Stimulated activated CD8-positive, alpha-beta memory T cell treated with anti-CD3 and anti-CD28 coated beads, Interleukin-4, amount 100 ng/mL, for 1 hour (primary cell): ENCODE measurements at places on chromosomes 1 and 21.

GRCh38 chr1:231178970-231179369 is 17.1 kb downstream of the TRIM67 start:
- no peak for DNase-seq

DNA sequence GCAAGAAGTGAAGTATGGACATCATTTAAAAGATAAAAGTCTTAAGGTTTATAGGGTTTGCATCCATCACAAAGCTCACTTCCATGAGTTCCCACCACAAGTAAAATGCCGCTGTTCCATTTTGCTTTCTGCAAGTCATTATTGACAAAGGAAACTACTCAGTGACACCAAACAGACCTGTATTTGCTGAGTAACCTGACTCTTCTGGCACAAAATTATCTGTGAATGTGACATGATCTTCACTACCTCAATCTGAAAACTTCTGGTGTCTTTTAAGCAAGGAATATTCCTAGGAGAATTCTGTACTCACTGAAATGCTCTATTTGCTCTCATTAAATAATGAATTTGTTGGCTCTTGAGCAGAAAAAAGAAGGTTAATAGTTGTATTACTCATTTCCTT is 1077.4 kb upstream of the ADGRL4 start:
- DNase-seq, result no peak

DNA sequence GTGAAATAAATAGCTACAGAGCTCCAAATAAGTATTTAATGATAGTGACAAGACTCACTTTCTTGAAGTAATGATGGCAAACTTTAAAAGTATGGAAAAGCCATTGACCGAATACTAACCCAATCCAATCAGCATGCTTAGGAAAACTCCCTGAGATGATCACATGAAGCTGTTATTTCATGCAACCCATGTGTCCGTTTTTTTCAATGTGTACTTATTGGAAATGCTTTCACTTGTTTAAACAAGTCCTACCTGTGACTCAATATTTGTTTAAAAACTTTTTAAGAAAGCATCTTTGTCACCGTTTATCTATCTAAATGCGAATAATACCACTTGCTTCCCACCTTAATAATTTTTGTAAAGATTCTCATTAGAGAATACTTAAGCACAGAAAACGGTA is 185.8 kb downstream of the NRIP1 start:
- no peak for DNase-seq

DNA sequence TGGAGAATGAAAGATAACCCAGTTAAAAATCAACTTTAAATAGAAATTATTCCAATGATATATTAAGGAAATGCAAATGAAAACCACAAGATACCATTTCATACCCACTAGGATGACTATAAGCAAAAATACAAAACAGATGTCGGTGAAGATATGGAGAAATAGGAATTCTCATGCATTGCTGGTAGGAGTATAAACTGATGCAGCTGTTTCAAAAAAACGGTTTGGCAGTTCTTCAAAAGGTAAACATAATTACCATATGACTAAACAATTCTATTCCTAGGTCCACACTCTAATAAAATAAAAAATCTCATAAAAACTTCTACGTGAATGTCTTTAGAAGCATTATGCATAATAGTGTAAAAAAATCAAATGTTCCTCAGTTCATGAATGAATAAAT is 763.3 kb upstream of the BRINP3 start:
- no peak for DNase-seq

DNA sequence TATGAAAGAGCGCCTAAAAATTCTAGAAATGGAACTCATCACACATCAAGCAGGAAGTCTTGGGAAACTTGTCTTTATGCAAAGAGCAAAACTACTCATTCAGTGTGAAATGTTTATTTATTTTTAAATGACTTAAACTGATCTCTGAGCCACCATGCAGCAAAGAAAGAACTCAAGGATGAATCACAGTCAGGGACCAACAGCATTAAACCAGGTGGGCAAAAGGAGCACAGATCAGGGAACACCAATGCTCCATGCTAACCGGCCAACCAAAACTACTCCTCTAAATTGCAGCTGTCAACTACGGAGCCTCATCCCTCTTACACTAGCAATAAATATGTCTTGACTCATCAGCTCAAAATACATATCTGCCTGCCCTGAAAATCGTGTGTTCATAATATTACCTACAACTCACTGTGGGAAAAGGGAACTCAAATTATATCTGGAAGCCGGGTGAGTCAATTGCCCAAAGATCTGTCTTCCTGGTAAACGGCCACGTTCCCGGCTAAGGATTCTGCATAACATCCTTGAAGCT is 129.2 kb downstream of the PTPN14 start:
- no peak for DNase-seq

GRCh38 chr1:116310180-116310579 is 62.9 kb upstream of the ATP1A1 start:
- no peak for DNase-seq

GRCh38 chr1:109796484-109797302 is 33.0 kb upstream of the EPS8L3 start:
- DNase-seq, result no peak

GRCh38 chr1:212457740-212458338 is 25.1 kb downstream of the NENF start:
- no peak for DNase-seq

- DNase-seq, result no peak
These were observed 168.0 kb upstream of the RAB4A start for GRCh38 chr1:229102741-229103391.

- no peak for DNase-seq
These were observed 75.3 kb downstream of the NTMT2 start for GRCh38 chr1:170221031-170221430.

GRCh38 chr1:31624731-31625514 is 7.4 kb downstream of the HCRTR1 start:
- no peak for DNase-seq

- DNase-seq, result no peak
These were observed 12.1 kb upstream of the DIPK1A start for GRCh38 chr1:92973203-92973897.

- DNase-seq, result no peak
These were observed 10.1 kb downstream of the FMO5 start for GRCh38 chr1:147214842-147215539.

DNA sequence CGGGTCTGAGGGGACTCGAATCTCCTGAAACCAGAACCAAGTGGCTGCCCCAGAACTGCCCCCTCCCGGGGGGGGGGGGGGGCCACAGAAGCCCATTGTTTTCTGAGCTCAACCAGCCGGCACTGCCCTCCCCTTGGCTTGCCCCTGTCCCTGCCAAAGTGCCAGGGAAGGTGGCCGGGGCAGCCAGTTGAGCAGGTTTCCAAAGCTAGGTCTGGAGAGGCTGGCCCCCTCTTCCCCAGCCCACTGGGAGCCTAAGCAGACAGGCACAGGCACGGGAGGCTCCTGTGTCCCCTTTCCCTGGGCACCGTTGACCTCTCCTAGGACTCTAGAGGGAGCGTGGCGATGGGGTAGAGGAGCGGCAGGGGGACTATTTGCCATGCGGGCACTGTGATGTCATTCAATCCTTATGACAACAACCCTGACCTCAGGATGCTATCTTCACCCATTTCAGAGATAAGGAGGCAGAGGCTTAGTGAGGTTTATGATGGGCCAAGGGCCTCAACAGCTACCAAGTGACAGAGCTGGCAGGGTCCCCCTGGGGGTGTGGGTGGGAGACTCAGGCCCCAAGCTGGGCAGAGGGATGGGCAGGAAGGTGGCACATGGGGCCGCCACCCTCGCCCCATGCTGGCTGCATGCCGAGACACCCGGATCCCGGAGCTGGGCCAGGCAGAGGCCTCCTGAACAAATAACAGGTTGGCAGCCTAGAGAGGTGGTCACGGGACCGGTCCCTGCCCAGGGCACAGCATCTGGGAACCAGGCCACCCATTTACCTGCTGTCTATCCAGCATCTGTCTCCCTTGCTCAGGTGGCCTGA is 35.0 kb downstream of the RAP1GAP start:
- DNase-seq, result no peak

GRCh38 chr1:39048745-39049370 is 22.7 kb downstream of the NDUFS5 start:
- DNase-seq, result no peak

GRCh38 chr21:28239340-28239739 is 753.3 kb downstream of the LTN1 start:
- no peak for DNase-seq

- no peak for DNase-seq
These were observed 5.6 kb upstream of the TTC39A start for GRCh38 chr1:51336004-51336403.

- no peak for DNase-seq
These were observed 25.4 kb upstream of the TENT5B start for GRCh38 chr1:27038020-27038419.

GRCh38 chr1:94599095-94599813 is 57.7 kb upstream of the F3 start:
- DNase-seq, result no peak

DNA sequence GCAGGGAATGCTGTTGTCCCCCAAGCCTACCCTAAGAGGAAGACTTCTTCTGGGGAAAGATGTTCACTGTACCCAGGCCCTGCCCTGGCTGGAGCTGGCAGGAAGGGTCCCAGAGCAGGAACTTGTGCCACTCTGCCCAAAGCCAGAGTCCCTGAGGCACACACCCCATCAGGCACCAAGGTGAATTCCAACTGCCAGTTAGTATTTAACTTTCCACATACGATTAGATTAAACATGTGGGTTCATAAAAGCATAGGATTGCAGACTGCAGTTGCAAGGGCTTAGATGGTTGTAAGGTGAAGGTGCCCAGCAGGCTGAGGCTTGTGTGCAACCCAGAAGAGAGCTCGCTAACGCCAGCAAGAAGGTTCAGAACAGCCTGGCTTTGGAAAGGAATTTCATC is at the start of gene KCNE2:
Gene KCNE2 (plus strand): TSS at position 274 of the 400 bp plus-strand sequence. CDS start 6,473 bp downstream, outside the sequence.
- no peak for DNase-seq

- no peak for DNase-seq
These were observed 41.8 kb upstream of the CD55 start for GRCh38 chr1:207279652-207280051.

- DNase-seq, result no peak
These were observed at the start of gene TTC34 for GRCh38 chr1:2801535-2802291. Gene TTC34, minus strand, starts transcription at chr1:2801693. Its CDS starts 866 bp downstream, at chr1:2800827.

DNA sequence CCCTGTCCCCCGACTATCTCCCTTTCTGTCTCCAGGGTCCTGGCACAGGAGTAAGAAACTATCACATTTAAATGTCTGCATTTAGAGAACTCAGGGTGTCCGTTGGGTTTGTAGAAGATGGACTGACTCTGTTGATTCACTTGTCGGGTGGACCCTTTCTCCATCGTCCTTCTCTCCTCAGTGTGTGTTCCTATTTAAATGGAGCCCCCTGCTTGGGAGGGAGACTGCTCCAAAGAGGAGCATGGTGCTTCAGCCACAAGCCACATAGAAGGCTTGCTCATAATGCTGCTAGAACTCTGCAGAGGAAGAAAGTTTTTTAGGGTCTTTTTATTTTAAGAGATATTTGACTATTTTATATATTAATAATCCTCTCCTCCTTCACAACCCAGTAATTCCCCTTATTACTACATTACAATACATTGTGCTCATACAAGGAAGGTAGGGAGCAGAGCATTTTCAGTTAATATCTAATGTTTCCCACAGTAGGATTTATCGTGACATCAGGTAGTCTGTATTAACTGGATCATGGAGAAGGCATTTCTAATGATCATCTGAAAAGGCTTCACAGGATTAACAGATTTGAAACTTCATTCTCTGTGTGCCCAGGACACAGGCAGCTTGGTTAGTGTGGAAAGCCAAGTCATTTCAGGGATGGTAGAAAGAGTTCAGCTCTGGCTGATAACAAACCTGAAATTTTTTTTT is 13.8 kb downstream of the FGGY start:
- no peak for DNase-seq

DNA sequence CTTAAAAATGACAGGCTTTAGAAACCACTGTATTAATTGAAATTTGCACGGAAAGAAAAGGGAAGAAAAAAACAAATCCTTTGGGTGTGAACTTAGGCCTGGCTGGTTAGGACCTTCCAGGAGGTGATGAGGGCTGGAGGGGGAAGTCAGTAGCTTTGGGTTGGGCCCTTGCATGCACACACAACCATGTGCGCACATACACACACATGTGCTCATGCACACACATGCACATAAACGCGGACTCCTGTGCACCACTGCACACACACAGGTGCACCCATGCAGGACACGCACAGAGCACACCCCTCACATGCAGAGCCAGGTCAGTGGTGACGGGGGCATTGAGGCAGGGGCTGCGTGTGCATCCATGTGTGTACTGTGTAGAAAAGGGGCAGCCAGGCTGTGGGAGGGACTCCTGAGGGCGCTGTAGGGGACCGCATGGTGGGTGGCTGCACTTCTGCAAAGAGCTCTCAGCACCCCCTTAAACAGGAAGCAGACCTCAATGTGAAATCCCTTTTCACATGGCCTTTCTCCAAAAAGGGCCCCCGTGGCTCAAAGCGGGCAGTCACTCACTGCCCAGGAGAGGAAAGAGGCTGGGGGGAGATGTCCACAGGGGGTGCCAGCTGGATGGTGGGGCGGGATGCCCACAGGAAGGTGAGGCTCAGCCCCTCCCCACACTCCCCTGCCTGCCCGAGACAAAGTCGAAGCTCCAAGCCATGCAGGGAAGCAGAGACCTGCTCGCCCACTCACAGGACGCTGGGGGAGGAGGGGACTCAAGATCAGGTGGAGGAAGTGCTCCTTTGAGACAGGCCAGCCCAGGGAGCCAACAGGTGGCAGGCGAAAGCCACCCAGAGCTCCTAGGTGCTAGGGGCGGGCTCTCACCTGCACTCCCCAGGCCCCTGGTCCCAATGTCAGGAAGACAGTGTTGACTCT is 95.2 kb downstream of the ITPKB start:
- DNase-seq, result no peak

DNA sequence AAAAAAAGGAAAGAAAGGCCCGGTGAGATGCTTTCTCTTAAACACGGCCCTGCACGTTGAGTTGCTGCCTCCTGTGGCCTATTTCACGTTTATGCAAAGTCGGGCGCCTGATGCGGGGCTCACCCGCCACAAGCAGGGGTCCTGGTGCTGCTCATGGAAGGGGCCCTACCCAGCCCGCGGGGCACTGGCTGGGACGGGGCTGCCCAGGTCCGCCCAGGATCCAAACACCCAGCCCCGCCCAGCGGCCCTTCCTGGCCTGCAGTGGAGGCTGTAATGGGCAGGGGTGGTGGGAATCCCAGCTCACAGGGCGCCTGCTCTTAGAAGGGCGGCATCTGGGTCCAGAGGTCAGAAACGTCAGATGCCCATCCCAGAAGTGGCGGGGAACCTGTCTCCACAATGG is 1.6 kb downstream of the COL6A2 start:
- no peak for DNase-seq

- no peak for DNase-seq
These were observed 38.7 kb downstream of the SNX7 start for GRCh38 chr1:98700228-98700627.

DNA sequence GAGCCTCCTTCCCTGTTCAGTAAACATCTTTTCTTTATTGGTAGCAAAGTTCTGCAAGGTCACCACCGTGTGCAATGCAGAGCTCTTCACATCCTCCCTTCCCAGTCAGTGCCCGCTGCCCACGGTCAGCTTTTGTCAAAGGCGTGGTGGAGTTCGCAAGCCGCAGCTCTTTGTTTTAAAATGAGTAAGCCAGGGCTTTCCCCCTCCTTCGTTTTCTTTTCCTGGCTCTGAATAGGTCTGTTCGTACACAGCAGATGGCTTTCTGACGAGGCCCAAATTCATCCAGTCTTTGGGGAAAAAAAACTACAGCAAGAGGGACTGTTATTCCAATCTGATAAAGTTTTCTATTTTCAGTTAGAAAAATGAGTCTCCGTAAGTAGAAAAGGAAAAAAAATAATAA is 153.2 kb downstream of the LRIG2 start:
- no peak for DNase-seq
